ENCODE measurements at places on chromosomes 16 and 17.

DNA sequence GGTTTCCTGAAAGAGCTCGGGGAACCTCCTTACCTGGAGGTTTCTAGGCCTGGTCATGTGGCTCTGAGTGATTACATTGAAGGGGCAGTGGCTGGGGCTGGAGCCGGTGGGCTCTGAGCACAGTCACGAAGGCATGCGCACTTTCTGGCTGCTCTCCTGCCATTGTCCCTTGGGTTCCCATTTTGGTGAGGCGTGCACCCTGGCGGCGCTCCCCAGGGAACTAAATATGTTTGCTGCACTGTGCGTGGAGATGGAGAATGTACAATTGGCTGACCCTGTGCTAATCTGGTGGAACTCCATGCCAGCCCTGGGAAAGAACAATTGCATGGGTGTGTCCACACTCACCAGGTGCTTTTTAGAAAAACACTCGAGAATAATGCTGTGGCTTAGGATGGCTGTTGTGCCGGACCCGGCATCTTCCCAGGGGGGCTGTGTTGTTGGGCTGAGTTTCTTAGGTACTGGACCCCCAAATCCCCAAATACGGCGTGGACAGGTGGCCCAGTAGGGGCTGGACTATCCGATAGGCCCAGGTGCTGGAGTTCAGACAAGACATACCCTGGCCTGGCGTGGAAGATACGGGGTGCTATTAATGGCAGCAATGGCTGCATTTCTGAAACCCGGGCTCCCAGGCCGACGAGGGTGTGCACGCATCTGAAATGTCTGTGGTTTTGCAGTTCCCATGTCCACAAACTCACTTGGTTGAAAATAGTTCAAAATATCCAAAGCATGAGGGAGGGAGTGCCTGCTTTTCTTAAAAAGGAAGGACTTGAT is 230.5 kb downstream of the SEC14L1 start:
- DNase-seq: no peak

DNA sequence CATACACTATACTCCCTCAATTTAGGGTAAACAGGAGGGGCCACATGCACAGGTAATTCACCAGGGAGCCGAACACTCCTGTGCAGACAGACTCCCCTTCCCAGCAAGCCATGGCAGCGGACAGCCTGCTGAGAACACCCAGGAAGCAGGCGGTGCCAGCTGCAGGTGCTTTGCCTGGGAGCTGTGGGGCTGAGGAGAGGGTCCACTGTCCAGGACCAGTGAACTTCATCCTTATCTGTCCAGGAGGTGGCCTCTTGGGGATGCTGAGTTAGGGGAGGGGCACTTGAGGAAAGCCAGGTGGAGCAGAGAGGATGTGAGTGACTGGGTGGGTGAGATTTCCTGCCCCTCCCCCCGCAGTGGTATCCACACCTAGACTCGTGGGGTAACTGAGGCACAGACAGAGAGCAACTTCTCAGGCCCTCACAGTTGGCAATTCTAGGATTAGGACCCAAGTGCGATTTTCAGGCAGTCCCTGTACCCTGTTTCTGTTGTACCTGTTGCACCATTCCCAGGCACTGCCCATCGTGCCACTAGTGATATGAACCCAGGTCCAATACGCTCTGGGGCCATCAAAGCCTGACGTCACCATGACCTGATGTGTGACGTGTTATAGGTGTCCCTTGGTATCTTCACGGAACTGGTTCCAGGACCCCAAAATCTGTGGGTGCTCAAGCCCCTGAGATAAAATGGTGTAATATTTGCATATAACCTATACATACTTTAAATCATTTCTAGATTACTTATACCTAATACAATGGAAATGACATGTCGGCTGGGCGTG is 1.2 kb downstream of the GRN start:
- DNase-seq: no peak

DNA sequence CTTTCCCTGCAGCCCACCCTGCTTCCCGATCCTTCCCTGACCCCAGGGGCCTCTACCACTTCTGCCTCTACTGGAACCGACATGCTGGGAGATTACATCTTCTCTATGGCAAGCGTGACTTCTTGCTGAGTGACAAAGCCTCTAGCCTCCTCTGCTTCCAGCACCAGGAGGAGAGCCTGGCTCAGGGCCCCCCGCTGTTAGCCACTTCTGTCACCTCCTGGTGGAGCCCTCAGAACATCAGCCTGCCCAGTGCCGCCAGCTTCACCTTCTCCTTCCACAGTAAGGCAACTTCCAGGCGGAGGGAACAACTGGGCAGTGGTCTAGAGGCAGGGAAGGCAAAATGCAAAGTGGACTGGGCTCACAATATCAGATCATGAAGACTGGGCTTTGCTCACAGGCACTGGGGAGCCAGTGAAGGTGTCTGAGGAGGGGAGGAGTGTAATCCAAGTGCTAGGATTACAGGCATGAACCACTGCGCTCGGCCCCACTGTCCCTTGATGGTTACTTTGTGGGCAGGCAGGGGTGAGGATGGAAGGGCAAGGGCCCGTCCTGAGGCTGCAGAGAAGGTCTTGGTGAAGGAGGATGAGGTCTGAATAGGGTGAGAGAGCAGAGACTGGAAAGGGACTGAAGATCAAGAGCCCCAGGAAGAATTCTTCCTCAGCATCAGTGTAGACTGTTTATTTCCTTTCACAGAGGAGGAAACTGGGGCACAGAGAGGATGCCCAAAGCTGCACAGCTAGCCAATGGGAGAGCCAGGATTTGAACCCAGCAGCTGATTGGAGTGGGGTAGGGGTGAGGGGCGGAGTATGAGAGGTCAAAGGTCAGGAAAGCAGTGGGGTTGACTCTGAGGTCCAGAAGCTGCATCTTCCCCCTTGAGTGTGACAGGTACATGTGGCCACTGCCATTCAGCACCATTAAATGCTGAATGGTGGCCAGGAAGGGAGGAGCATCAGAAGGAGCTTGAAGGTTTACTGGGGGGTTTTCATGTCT is 16.5 kb upstream of the ADGRG3 start:
- peak; percentile 32 for DNase-seq

- DNase-seq: no peak
Observed at GRCh38 chr17:48328457-48328856, 101.6 kb downstream of the SKAP1 start.

DNA sequence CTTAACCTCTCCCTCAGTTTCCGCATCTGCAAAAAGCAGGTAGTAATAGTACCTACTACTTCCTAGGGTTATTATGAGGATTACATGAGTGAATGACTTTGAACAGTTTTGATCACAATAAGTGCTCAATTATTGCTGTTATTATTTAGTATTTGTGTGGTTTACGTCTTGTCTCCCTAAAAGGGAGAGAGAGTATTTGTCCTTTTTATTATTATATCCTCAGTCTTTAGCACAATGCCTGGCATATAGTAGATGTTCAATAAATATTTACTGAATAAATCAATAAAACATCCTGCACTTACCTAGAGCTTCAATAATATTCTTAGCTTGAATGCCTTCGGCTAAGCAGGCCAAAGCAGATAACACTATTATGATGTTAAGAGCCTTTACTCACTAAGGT is 160.0 kb downstream of the TANC2 start:
- DNase-seq: no peak

- DNase-seq: no peak
Observed at GRCh38 chr17:41464682-41465081, 2.5 kb downstream of the KRT32 start.

- no peak for DNase-seq
Observed at GRCh38 chr17:8744086-8744785, 400 bp downstream of the CCDC42 start.

DNA sequence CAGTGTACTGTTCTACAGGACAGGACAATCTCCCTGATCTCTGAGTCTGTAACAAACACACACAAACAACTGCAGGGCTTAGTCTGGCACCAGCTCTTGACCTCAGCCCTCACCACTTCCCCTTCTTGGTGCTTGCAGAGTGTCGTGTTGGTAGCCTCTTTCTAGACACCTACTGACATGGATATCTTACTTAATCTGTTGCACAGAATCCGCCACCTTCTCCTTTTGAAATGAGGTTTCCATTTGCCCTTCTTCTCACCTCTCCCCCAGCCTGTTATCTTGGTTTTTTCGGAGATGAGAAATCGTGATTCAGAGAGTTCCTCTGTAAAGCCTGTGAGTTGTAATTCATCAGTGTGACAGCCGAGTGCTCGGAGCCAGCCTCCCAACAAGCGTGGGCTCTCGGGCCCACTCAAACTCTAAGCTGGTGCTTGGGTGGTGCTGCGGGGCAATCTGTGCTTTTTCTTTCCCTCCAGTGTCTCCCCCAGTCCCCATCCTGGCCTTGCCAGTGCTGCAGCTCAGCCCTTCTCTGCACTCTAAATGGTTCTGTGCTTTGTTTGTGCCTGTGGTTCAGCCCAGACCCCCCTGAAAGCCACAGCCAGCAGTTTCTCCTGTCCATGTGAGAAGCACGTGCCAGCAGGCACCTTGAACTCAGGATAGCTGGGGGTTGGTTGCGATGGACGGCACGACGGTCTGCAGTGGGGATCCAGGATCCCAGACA is 28.1 kb downstream of the KIAA0513 start:
- DNase-seq: peak; percentile 88

DNA sequence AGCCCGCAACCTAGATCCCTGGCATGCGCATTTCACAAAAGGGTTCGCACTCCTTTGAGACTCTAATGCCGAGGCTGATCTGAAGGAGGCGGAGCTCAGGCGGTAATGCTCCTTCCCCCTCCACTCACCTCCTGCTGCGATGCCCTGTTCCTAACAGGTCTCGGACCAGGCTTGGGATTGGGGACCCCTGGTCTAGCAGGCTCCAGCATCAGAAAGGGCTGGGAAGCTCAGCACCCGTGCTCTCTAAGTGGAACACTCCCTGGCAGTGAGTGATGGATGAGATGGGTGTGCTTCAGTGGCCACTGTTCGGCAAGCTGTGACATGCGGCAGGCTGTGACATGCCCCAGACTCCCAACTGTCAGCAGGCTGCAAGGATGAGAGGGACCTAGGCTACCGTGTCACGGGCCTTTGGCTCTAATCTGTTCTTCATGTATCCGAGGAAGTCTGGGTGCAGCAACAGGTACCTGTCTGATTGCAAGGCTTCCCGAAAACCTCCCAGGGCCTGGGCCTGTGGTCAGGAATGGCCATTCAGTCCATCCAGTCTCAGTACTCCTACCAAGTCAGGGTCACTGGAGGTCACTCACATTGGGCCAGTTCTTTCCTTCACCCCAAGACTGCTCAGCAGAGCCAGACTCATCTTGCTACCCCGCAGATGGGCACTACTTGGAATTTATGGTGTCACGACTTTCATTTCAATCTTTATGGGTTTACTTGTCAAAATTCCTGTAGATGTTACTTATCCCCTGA is 1.3 kb upstream of the ST6GALNAC2 start:
- DNase-seq: no peak

DNA sequence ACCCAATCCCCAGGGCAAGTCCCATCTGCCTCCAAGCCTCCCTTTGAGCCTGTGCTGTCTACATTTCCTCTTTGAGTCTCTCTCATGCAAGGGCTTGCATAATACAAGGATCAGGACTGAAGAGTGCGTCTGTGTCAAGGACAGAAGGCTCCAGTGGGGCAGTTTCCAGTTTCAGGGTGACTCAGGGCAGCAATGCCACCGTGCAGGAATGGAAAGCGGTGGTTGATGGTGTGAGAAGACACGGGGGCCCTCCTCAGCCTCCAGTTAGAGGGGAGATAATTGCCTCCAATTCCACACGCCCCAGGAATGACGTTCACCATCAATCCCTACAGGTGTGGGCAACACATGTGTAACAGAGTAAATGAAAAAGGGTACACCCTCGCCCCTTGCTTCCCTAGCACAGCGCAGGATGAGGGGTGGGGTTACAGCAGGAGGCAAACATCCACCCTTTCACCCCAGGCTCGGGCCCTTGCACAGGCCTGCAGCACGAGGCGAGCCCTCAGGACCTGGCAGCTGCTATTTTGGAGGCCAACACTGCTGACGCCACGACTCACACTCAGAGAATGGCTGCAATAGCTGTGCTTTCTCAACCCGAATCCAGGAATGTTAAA is 24.8 kb upstream of the SLC25A19 start:
- no peak for DNase-seq

GRCh38 chr16:67562918-67563707 is 787 bp downstream of the CTCF start:
- peak; percentile 76 for DNase-seq

GRCh38 chr17:4509401-4509800 is 10.7 kb downstream of the SPNS2 start:
- DNase-seq: peak; percentile 59

GRCh38 chr17:60592750-60593149 is 7.2 kb upstream of the PPM1D start:
- no peak for DNase-seq

DNA sequence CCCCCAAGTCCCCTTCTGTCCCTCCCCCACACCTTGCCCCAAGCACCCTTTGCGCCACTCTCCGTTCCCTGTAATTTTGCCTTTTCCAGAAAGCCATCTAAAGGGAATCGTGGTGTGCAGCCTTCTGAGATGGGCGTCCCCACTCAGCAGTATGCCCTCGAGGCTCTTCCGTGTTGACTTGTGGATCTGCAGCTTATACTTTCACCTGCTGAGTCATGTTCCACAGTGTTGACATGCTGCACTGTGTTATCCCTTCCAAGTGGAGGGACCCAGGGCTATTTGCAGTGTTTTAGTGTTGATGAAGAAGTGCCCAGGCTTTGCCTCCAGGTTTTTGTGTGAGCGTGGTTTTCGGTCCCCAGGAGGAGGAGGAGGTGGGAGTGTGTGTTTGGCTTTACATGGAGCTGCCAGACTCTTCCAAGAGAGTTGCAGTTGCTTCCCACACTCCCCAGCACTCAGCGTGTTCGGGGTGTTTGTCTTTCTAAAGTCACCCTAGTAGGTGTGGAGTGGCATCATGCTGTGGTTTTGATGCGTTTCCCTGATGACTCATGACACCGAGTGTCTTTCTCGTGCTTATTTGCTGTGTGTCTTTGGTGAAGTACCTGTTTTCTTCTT is 32.1 kb upstream of the JPT2 start:
- DNase-seq: peak; percentile 61

- no peak for DNase-seq
Observed at GRCh38 chr16:57675741-57676551, 7.8 kb downstream of the ADGRG3 start.

- no peak for DNase-seq
Observed at GRCh38 chr16:11562411-11562810, 24.3 kb downstream of the LITAF start.

DNA sequence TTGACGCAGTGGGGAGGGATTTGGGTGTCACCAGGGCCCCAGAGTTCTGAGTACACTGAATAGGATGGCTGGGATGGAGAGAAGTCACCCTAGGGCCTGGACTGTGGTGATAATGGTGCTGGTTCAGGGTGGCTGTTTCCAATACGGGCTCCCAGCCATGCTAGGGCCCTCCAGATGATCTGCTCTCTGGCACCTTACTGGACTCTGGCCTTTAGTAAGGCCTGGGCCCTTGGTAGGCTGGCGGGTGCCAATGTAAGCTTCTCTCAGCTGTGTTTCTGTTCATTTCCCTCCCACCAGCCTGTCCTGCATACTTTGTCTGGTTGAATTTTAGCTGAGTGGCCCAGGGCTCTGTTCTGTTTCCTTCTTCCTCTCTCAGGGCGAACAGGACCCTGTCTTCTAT is 2.8 kb downstream of the PLA2G15 start:
- no peak for DNase-seq

DNA sequence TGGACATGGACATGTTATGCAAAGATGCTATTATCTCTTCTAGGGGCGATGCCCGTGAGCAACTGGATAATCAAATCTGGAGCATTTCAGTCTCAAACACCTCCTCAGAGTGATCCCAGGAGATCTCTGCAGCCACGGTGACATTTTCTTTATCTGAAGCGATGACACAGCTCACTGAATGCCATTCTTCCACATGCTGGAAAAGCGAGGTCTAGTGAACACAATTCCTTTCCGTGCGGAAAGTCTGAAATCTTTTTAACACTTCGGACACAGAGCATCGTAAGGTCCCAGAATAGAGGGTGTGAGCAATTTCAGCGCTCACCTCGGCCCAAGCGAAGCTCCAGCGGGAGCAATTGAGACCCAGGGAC is 531 bp upstream of the HASPIN start:
- no peak for DNase-seq

Data from activated CD4-positive, alpha-beta T cell treated with anti-CD3 and anti-CD28 coated beads for 36 hours (primary cell).